ENCODE measurements at places on chromosomes 11 and 22.

DNA sequence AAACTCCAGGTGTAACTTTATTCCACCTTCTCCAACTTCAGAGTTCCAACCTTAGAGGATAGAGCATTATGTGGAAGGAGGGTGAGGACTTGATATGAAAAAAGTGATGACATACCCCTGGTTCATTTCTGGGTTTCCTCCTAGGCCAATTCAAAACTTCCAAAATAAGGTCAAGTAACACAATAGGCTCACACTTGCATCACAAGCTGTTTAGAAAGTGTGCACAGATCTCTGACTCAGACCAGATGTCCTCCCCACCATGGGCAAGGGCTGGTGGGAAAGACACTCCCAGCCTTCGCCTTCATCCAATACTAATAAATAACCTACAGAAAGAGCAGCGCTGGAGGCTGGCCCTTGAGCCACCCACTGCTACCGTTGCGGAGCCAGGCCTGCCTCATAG, 5.8 kb upstream of the BUD13 start:
- no peak for DNase-seq

- no peak for DNase-seq
These were observed 98.8 kb downstream of the PKNOX2 start for GRCh38 chr11:125263268-125263790.

- no peak for DNase-seq
These were observed 67.4 kb downstream of the TIMP3 start for GRCh38 chr22:32868946-32869345.

- DNase-seq: no peak
These were observed 77.0 kb downstream of the ME3 start for GRCh38 chr11:86595451-86595850.

DNA sequence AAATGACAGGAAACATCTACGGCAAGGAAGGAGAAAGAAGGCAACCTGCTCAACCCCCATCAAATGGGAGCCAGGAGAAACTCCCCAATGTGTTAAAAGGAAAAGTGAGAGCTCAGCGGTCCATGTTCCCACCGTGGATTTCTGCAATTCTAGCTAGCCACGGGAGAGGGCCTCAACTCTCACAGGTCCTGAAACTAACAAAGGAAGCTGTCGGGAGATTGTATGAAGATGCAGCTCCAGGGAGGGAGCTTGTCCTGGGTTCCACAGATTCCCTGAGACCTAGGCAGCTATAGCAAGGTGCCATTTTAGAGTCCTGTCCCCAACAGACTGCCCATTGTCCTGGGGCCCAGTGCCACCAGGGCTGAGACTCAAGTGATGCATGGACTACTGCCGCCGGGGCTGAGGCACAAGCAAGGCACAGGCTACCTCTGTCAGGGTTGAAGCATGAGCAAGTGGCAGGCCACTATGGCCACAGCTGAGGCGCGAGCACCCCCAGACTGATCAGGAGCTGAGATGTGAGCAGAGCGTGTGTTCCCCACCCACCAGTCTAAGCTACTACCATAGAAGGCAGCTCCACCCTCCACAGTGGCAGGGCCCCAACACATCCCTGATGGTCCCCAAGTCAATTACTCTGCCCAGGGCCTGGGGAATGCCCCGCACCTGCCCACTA, 31.3 kb downstream of the RSF1 start:
- DNase-seq: no peak

DNA sequence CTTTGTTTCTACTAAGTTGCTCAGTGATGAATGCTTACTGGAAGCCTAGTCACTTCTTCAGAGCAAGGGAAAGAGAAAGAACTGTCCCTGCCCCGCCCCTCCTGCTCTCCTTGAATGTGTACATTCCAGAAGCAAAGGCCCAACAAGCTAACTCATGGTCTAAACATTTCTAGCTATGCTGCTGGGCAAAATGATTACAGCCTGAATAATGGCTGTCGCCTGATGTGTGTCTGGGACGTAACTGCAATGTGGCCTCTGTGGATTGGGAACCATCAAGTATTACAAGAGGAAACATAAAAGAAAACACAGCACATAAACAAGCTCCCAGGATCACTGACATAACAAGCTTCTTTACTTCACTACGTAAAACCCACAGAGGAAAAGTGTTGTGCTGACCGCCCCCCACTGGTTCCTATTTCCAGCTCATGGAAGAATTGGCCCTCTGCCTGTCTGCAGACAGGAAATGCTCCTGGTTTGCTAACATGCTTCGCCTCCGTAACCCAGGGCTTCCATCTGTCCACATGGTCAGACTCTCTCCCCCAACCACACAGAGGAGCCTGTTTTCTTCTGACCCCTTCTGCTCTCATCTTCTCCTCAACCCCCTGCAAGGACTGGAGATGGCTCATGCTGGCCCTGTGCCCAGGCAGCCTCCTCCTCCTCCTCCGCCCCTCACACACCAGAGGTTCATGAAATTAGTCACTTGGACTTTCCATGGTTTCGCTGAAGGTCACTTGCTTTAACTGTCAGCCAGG, 187.2 kb downstream of the MAML2 start:
- DNase-seq: no peak

DNA sequence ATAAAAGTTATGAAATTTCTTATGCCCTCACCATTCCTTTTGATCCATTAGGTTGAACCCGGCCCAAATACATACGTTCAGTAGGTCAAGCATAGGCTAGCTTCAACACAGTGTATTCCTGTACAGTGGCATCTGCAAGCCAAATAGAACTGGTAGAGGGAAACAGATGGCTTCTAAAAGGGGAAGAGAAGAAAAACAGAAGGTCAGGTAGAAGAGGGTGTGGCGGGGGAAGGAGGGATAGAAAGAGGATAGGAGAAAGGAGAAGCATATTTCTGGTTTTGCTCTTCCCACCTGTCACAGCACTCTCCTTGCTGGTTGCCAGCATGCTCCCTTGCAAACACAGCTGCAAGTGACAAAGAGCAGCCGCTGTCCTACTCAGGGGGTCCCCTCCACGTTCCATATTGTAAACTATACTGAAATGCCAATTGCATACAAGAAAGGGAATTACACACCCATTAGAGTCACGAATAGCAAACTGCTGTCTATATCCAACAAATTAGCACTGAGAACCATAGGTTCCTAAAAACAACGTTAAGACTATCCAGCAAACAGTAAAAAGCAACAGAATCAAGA, 71.8 kb downstream of the PHF21A start:
- no peak for DNase-seq

- no peak for DNase-seq
These were observed 256.0 kb downstream of the ETS1 start for GRCh38 chr11:128331317-128331716.

- DNase-seq: no peak
These were observed 117.3 kb downstream of the CEP164 start for GRCh38 chr11:117444711-117445658.

GRCh38 chr22:38758276-38758945, 2.6 kb upstream of the SUN2 start:
- DNase-seq: peak; percentile 65

DNA sequence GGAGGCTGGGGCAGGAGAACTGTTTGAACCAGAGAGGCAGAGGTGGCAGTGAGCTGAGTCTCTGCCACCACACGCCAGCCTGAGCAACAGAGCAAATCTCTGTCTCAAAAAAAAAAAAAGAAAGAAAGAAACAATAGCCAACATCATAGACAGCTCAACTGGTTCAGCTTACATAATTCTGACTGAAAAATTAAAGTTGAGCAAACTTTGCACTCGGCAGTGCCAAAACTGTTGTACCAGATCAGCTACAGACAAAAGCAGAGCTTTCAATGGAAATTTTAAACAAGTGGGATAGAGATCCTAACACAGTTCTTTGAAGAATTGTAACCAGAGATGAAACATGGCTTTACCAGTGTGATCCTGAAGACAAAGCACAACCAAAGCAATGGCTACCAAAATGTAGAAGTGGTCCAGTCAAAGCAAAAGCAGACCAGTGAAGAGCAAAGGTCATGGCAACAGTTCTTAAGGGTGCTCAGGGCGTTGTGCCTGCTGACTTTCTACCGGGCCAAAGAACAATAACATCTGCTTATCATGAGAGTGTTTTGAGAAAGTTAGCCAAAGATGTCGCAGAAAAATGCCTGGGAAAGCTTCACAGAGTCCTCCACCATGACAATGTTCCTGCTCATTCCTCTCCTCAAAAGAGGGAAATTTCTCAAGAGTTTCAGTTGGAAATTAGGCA, 59.3 kb downstream of the TTC28 start:
- DNase-seq: no peak

- no peak for DNase-seq
These were observed 188.6 kb upstream of the MTMR2 start for GRCh38 chr11:96112192-96113128.

Measured in NCI-H1694 (cell line).